ENCODE measurements at places on chromosomes 6 and 20.
A peak's percentile ranks its signal among the peaks of the same experiment; 100 is the strongest.

- DNase-seq: no peak
Observed at GRCh38 chr6:169971081-169971861, 219.8 kb downstream of the ERMARD start.

DNA sequence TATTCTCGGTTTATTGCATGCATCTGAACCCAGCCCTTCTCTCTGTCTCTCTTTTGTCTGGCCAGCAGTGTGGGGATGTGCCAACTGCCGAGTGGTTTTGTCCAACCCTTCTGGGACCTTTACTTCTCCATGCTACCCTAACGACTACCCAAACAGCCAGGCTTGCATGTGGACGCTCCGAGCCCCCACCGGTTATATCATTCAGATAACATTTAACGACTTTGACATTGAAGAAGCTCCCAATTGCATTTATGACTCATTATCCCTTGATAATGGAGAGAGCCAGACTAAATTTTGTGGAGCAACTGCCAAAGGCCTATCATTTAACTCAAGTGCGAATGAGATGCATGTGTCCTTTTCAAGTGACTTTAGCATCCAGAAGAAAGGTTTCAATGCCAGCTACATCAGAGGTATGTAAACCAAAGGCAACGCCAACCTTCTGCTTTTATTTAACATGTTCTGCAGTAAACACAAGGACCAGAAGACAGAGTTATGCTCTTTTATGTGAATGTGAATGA lies 65.8 kb downstream of the ADGRG6 start:
- no peak for DNase-seq

- no peak for DNase-seq
Observed at GRCh38 chr6:88481519-88481918, 315.4 kb upstream of the CNR1 start.

- no peak for DNase-seq
Observed at GRCh38 chr6:83769413-83769812, 60.5 kb upstream of the SNAP91 start.

- DNase-seq: no peak
Observed at GRCh38 chr6:158150701-158151100, 17.4 kb downstream of the SERAC1 start.

DNA sequence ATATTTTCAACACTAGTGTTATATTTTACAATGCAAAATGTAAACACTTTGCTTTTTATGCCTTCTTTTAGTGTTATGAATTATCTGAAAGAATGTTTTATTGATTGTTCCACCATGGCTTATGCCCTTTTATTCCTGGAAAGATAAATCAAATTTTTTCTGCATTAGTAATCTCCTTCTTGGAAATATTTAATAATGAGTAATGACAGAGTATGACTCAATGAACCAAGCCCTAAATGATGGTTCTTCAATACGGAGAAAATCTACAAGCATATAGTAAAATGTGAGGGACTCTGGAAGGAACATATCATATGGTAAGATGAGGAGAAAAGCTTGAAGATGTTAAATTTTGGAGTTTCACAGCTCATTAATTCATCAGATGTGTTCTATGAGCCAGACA lies 929.6 kb downstream of the C6orf118 start:
- no peak for DNase-seq

GRCh38 chr6:123062670-123063069 lies 66.6 kb downstream of the CLVS2 start:
- no peak for DNase-seq

DNA sequence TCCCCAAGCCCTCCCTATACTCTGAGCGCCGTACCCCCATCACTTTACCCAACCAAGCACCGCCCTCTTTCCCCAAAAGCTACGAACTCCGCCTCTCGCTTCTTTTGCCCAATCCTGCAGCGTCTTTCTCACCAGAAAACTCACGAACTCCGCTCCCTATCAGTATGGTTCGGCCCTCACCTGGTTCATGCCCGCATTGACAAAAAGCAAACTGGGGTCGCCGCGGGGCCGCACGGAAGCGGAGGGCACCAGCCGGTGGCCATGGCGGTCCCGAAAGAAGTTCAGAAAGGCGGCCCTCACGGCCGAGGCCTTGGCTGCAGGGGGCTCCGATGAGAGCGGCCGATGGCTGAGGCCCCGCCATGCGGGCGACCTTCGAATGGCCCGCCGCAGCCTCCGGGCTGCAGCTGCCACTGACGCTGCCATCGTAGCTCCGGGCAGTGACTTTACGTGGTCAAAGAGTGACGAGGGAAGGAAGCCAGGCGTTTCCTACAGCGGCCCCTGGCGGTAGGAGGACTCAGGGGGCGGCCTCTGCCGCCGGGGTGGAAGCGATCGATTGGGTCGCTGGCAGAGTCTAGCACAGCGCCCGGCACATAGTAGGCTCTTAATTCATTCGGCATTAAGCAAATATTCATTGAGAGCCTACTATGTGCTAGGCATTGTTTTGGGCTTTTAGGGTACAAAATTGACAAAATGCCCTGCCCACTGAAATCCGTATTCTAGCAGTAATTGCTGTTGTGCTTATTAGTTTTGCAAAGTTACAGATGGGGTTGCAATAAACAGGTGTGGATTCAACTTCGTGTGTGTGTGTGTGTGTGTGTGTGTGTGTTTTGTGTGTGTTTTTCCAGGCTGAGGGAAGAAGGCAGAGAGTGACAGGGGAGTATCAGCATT lies at the start of gene AARS2:
Gene AARS2 (minus strand): TSS at position 447 of the 888 bp plus-strand sequence. CDS start 24 bp downstream, at position 423.
- peak; percentile 80 for DNase-seq

DNA sequence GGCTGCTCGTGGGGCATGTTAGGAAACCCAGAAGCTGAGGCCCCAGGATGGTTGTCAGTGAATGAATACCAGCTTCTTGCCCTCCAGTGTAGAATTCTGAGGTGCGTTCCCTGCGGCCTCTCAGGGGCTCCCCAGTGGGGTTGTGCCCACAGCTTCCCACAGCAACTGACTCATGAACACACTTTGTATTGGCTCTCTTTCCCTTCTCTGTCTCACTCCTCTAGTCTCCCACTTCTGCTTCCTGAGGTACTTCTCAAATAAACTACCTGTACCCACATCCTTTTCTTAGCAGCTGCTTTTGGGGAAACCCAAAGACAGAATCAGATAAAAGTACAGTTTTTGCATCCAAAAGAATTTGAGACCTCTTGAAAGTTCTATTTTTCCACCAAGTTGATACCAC lies 107.7 kb upstream of the JAG1 start:
- DNase-seq: no peak

GRCh38 chr6:139135578-139136545 lies 982 bp downstream of the HECA start:
- peak; percentile 51 for DNase-seq

Data from MV-4-11 (cell line).